ENCODE measurements at places on chromosomes 1 and 21. TPM values are rescaled to one million over a fixed set of nuclear protein-coding genes. Genes with fewer than 3 reads are reported as not detected.

Gene TNFRSF4
- not detected for total RNA-seq

Gene ZSCAN20
- total RNA-seq, result 3.7 TPM

DNA sequence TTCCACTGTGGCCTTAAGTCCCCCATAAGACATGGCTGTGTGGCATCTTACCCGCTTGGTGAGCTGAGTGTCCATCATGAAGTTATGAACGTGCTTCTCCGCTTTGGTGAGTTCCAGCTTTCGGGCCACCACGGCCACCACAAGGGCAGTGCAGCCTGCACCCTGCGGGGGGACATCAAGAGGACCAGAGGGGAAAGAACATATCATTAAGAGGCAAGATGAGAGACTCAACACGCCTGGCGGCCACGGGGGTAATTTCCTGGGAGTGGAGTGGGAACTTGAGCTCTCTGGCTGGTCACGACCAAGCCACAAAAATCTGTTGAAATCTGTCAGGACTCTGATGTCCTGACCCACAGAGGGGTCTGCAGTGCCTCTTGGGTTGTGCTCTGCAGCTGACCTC is 117.9 kb upstream of the ADAR start:
- no peaks in the 10 kb centered on the region for H3K36me3 ChIP-seq
- peaks cover 36% of the 10 kb centered on the region for H3K4me1 ChIP-seq
- DNase-seq, result no peak
- H3K4me3 ChIP-seq, result no peak overlapping the region

DNA sequence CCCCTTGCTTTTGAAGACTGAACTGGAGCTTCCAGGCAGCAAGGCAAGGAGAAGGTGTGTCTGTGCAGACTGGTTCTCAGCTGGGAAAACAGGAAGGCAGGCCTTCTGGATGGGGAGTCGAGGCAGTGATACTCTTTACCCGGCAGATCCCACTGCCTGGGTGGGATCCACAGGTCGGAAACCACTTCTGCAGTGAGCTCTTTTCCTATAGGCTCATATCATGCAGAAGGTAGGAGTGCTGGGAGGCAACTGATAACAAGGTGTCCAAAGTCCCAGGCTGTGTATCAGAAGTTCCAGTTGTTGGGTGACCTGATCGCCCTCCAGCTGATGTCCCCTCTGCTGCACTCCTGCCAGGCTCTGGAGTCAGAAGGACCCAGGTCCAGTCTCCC is 17.1 kb downstream of the ACOT11 start:
- no peak overlapping the region for H3K27ac ChIP-seq
- no peak overlapping the region for H3K4me3 ChIP-seq
- peaks cover 4% of the 10 kb centered on the region for H3K36me3 ChIP-seq
- peaks cover 29% of the 10 kb centered on the region for H3K4me1 ChIP-seq
- DNase-seq, result no peak

DNA sequence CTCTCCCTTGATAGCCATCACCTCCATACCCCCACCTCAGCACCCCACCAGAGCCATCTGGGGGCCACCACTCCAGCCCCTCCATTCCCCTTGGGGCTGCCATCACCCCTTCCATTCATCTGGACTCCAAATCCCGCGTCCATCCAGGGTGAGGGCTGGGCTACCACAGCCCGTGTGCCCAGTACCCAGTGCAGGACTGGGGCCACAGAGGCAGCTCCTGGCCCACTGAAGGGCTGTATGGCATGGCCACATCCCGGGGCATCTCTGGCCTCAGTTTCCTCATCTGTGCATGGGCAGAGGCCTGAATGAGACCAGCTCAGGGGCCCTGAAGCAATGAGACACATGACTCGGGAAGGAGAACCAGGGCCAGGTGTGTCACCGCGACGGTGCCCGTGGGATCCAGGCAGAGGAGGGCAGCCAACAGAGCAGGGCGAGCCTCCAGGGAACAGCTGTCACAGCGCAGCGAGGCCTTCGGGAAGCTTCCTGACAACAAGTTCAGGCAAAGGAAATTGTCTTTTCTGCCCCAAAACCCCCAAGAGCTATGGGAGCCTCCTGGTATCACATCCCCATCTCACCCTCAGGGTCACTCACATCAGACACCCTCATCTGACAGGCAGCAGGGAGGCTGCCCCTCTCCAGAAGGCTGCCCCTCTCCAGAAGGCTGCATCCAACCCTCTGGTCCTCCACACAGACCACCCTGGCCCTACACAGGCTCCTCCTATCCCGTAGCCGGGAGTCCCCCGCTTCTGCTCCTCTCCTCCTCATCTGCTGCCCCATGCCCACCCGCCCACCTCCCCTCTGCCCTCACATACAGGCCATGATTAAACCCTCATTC is 76.3 kb downstream of the MEGF6 start:
- H3K36me3 ChIP-seq, result no peaks in the 10 kb centered on the region
- H3K4me1 ChIP-seq, result peaks cover 10% of the 10 kb centered on the region
- H3K27ac ChIP-seq, result no peak overlapping the region

DNA sequence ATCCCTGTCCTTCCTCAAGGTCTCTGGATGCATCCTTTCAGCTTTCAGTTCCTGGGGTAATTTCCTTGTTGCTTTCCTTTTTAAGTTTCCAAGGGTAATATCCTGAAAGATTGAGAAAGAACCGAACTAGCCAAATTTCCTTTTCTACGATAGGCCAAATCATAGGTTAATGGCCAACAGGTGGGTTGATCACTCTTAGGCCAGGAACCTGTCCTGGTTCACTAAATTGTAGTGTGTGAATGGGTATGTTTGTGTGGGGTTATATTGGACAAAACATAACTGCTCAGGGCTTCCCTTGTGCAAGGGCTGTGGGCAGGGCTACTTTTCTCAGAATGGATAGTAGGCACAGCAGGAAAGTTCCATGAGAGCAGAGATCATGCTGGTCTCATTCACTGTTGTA is 17.1 kb downstream of the UBE2T start:
- no peak overlapping the region for H3K4me3 ChIP-seq
- no peak for DNase-seq
- H3K27ac ChIP-seq, result no peak overlapping the region
- no peaks in the 10 kb centered on the region for H3K36me3 ChIP-seq
- H3K27me3 ChIP-seq, result no peaks in the 10 kb centered on the region

GRCh38 chr1:4027008-4027407 is 126.9 kb upstream of the C1orf174 start:
- no peak overlapping the region for H3K4me3 ChIP-seq
- no peak overlapping the region for H3K27ac ChIP-seq
- peaks cover 68% of the 10 kb centered on the region for H3K36me3 ChIP-seq
- no peak for DNase-seq
- peaks cover 6% of the 10 kb centered on the region for H3K27me3 ChIP-seq

All from WTC11 (cell line).